ENCODE measurements at places on chromosomes 6 and 20.

DNA sequence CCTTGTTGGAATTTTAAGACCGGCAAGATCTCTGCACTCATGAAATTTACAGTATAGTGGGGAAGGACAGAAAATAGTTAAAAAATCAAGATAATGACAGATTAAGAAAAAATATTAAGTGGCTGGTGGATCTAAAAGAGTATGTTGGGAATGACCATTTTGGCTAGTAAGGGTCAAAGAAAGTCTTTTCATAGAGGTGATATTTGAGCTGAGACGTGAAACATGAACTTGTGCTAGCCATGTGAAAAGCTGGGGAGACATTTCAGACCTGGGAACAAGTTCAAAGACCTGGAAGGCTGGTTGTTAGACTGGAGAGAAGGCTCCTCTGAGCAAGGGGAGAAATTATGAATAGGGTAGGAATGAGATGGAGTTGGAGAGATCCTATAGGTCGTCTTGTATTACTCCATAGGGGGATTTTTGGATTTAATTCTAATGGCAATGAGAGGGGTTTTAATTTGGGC lies 4.7 kb downstream of the BICRAL start:
- no peak for DNase-seq

GRCh38 chr20:4854561-4854901 lies 132.8 kb downstream of the PRND start:
- DNase-seq: no peak

GRCh38 chr6:42103753-42104094 lies 38.7 kb downstream of the C6orf132 start:
- no peak for DNase-seq

- no peak for DNase-seq
Measured at GRCh38 chr6:152085451-152085921, 278.0 kb downstream of the ESR1 start.

DNA sequence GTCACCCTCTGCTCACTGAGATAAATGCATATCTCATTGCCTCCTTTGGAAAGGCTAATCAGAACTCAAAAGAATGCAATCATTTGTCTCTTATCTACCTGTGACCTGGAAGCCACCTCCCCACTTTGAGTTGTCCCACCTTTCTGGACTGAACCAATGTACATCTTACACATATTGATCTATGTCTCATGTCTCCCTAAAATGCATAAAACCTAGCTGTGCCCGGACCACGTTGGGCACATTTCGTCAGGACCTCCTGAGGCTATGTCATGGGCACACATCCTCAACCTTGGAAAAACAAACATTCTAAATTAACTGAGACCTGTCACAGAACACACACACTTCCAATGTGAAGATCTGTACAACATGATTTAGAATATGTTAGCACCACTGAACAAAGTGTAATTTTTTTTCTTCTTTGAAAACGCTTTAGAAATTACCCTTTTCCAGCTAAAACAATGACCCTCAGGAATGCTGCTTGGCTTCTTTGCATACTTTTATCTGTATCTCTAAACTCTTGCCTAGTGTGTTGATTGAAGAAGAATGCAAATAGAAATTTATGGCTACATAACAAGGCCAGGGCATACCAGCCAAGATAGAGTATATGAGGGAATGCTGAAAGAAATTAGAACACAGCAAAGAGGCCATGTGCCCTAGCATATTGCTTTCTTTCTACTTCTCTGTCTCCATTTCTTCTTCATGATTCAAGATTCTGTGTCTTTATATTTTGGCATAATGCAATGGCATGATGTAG lies 84.6 kb upstream of the DST start:
- no peak for DNase-seq

GRCh38 chr6:155319902-155320301 lies 5.6 kb upstream of the TFB1M start:
- DNase-seq: no peak

- DNase-seq: no peak
Measured at GRCh38 chr20:10014431-10014830, 20.4 kb upstream of the ANKEF1 start.

DNA sequence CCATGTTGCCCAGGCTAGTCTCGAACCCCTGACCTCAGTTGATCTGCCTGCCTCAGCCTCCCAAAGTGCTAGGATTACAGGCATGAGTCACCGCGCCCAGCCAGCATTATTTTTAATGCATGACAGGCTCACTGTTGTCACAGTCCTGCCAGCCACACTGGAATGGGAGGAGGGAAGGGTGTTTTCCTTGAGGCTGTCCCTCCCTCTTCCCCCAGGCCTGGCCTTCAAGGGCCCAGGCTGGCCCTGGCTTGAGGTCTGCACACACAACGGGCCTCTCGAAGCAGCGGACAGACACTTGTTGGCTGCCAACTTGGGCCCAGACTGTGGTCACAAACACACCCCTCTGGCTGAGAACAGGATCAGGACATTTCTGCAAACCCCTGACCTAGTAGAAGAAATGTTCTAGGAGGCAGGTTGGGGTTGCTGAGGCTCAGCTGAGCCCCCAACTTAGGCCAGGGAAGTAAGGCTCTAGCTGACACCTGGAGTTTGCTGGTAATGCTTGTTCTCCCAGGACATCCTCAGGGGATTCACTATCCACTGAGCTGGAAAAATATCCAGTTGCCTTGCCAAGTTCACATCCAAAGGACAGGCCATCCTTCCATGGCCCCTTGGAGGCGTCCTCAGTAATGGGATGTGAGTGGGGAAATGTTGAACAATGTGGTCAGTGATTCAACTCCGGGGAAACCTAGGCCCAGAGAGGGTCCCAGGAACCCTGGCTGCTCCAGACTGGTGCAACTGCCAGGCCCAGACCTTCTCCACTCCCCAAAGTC lies 9.9 kb downstream of the SNTA1 start:
- no peak for DNase-seq

GRCh38 chr6:54700158-54700557 lies 146.4 kb upstream of the FAM83B start:
- no peak for DNase-seq

DNA sequence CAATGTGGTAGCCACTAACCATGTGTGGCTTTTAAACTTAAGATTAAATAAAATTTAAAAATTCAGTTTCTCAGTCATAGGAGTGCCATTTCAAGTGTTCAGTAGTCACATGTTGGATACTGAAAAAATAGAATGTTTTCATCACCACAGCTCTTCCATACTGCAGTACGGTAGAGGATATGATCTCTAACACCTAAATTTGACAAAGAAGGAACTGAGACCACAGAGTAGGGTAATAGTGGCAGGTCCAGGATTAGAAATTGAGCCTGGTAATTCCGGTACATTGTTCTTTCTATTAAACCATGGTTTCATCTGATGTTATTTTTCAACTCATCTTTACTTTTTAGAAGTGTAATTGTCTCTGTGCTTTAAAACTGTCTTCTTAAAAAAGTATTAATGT lies 104.0 kb downstream of the CD2AP start:
- DNase-seq: no peak

DNA sequence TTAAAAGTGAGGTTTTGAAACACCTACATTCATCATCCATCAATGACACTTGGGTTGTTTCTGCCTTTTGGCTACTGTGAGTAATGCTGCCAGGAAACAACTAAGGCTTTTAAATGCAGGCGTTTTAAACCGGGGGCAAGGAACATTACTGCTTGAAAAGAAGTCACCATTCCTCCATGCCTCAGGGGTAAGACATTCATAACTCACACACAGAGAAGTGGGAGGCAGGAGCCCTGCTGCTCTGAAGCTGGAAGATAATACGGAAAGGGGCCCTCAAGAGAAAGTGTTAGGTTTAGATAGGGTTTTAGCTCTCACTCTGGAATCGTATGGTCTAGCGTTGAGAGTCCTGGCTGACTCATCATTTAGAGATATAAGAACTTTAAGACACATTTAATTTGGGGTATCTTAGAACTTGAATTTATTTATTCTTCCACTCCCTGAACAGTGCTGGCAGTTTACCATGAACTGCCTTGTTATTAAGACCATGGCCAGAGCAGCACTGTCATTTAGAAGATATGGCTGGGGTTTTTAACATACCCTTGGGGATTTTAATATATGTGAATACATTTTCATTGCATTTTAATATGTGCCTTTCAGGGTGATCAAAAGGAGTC lies 1.8 kb downstream of the TUBB1 start:
- DNase-seq: no peak

DNA sequence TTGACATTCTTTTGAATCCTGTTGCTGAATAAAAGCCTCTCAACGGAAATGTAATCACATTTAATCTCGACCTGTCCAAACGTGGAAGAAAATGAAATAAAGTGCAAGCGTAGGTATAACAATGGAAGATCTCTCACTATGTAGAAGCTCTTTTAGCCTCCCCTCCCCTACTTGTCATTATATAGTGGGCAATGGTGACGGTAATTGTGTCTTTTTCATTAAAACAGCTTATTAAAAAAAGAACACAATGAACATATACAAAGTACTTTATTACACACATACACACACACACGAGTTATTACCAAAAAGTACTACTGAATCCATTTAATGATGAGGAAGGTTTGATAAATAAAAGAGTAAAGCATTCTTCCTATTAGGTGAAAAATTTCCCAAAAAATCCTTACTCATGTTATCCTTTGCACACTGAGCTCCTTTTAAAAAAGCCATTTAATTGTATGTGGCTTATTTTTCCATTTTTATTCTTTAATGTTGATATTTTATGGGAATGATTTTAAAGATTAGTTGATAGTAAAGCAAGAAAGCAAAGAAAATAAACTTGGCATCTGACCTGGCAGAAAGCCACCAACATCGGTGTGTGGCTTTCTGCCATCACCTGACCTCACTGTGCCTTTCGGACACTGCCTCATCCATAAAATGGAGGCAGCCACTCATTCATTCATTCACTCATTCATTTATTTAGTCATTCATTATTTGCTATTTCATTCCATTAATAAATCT lies 493 bp upstream of the SGK1 start:
- no peak for DNase-seq

DNA sequence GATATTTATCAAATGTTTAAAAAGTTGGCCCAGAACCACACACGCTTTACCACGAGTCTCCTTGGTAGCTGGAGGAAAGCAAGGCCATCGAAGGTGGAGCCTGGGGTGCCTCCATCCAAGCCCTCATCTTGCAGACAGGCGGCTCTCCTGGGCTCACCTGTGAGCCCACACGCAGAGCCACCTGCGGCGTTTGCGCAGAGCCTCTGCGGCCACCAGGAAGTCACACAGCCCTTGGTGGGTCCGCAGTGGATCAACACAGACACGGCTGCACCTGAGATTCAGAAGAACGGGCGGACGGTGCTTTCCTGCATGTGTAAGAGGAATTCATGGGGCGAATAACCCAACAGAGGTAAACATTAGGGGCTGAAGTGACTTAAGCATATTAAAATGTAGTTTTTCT lies 24.5 kb upstream of the SMOC2 start:
- DNase-seq: no peak

- no peak for DNase-seq
Measured at GRCh38 chr6:34071884-34072379, 74.0 kb downstream of the GRM4 start.

DNA sequence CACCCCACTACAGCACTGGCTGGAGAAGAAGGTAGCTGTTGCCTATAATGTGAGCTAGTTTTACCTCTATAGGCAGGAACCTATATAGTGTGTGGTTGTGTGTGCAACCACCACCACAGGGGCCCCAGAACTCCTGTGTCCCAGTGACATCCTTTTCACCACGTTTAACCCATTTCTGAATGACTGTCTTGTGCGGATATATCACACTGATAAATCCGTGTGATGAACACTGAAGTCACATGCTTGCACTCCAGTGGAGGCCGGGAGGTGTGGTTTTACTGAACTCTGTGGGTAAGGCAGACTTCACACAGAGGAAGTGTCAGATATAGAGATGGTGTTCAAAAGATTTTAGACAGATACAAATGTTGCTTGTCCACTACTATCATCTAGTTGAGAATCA lies 32.5 kb downstream of the SDHAF4 start:
- no peak for DNase-seq

- no peak for DNase-seq
Measured at GRCh38 chr6:48325701-48326100, 214.7 kb upstream of the PTCHD4 start.

DNA sequence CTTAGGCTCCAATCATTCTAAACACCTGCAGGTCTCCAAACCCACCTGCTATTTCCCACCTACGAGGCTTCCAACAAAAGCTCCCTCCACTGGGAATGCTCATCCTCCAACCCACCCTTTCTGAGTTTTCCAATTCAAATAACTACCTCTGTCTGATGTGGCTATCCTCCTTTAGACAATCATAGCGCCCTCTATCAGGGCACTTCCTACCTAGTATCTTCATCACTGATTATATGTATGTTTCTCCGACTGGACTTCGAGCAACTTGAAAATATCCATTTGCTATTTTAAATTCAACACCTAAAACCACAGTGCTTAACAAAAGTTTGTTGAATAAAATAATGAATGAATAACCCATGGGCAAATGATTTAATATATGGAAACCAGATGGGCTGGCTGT lies 41.3 kb downstream of the MTFR2 start:
- no peak for DNase-seq

DNA sequence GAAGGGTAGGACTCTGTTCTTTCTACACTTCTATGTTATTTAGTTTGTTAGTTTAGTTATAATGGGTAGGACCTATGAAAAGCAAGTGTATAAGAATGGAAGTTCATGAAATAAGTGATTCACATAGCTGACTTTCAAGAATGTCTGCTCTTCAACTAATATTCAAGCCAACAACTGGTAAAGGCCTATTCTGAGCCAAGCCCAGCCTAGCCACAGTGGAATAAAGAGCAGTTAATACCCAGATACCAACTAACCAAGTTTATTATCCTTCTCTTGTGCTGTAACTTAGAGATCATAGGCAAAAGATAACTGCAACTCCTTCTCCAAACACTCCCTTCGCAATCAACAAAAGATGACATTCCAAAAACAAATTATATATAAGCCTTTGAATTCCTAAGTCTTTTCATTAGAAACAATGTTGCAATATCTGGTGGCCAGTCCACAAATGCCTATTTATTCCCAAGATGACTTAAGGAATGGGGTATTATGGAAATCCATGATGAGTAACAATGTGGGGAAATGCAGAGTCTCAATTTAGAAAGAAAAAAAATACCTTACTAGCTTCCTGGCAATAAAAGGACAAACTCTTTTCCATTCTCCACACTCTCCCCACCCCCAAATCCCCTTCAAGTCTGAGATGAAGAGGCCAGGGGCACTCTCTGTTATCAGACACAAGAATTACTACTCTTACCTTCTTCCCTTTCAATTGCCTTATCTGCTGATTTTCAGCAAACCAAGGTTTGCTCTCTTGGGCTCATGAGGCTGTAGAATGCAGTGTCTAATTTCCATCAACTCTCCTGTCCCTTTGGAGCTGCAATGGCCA lies 27.4 kb downstream of the BTBD9 start:
- DNase-seq: no peak

- no peak for DNase-seq
Measured at GRCh38 chr20:13913572-13913971, 76.8 kb downstream of the SEL1L2 start.

DNA sequence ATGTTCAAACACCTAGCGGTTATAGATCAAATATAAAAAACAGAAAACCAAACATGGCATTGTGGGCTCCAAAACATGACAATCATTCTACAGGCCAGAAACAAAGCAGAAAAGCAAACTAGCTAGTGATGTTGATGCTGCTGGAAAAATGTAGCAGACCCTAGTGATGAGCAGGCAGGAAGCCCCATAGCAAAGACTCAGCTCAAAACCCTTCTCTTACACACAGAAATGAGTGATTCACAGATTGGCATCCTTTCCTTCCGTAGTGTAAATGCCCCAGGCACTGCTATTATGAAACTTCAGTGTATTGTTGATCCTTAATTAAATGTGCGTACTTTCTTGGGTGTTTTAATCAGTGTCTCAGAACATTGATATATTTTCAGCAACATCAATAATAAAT lies 425.1 kb downstream of the UTRN start:
- no peak for DNase-seq

- DNase-seq: peak; percentile 78
Measured at GRCh38 chr20:46022411-46023147, 6.4 kb upstream of the SLC12A5 start.

GRCh38 chr6:138087593-138088325 lies 19.5 kb downstream of the PERP start:
- no peak for DNase-seq
